Nucleus accumbens (tissue), 56 donors: ENCODE measurements at places on chromosomes 2 and 18.

- no peak for DNase-seq
Measured at GRCh38 chr2:101748000-101748399, 50.5 kb downstream of the MAP4K4 start.

GRCh38 chr2:239339241-239339640 lies 61.6 kb downstream of the HDAC4 start:
- no peak for DNase-seq

- DNase-seq: no peak
Measured at GRCh38 chr18:61702007-61702406, 190.8 kb downstream of the RNF152 start.

GRCh38 chr2:228771315-228771714 lies 499.8 kb downstream of the PID1 start:
- no peak for DNase-seq

DNA sequence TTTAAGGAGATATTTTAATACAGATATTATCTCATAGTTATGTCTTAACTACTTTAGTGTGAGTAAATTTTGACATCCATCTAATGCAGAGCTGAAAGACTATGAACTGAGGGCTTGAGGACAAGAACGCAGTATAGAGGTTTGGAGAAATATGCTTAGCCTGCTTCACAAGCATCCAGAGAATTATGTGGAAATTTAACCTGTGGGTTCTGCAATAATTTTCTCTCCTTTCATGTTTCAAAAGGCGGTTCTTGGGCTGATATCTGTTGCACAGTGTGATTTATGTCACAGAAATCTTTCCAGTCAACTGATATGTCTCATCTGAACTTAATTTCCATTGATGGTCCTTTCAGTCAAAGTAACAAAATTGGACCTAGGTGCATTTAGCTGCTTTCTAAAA lies 371.9 kb upstream of the VRK2 start:
- no peak for DNase-seq

GRCh38 chr2:237413777-237414661 lies at the start of gene COL6A3:
COL6A3 (minus strand) TSS chr2:237414164; CDS start chr2:237396817, 17,347 bp downstream.
- DNase-seq: no peak

- no peak for DNase-seq
Measured at GRCh38 chr2:72924353-72925240, 7.3 kb downstream of the EMX1 start.

DNA sequence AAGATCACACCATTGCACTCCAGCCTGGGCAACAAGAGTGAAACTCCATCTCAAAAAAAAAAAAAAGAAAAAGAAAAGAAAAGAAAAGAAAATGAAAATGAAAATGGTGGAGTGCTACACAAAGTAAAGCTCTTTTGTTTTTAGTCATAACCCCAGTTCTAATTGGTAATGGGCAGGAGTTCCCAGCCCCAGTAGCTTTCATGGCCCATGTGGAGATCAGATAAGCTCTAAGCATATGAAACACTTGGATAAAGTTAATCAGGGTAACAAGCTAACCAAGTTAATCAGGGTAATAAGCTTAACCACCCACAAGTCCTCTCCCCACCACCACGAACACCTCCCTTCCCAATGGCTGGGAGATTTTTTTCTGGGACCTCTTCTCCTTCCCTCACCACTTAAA lies 240.8 kb downstream of the BCL11A start:
- no peak for DNase-seq

GRCh38 chr2:15299904-15300520 lies 261.1 kb downstream of the NBAS start:
- DNase-seq: no peak

DNA sequence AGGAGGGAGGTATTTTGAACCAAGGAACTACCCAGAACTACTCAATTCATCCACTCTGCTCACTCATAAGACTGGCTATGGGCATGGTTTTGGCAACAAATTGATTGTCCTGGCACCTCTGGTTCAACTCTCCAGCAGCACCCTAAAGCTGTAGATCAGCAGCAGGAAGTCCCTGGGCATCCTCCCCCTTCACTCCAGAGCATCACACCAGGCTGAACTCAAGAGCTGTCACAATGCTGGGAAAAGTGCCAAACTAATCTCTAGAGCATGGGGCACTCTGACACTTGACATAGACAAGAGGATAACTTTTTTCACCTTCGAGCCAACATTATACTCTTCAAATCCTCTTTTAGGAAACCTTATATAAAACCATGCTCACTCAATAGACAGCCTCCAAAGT lies 154.1 kb upstream of the RBBP8 start:
- no peak for DNase-seq

- DNase-seq: no peak
Measured at GRCh38 chr2:39059366-39059952, 61.4 kb downstream of the SOS1 start.

DNA sequence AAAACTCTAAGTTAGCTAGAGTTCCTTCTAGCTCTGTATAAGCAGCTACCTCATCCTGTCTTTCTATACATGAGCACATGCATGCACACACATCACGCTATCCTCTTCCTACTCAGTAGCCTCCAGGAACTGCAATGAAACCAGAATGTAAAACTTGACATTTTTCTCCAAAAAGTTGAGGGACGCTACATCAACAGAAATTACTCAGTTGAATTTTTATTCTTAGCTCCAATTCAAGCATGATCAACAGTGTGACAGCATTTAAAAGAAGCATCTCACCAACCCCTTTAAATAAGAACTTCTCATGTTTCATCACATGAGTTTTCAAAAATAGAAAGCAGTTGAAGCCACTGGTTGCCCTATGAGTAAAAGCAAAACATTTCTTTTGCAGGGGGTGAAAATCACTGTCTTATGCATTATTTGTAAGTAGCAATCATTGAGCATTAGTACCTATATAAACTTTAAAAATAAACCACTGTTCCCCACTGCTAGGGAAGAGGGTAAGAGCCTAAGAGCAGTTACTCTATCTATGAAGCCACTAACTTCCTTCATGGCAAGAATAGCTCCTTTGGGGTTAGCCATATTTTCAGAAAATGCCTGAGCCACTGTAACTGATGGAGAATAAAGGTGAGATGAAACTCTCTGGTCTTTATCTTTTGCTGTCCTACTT lies 77.9 kb upstream of the ARL5A start:
- no peak for DNase-seq

- no peak for DNase-seq
Measured at GRCh38 chr2:84832772-84833461, 48.0 kb downstream of the TRABD2A start.

DNA sequence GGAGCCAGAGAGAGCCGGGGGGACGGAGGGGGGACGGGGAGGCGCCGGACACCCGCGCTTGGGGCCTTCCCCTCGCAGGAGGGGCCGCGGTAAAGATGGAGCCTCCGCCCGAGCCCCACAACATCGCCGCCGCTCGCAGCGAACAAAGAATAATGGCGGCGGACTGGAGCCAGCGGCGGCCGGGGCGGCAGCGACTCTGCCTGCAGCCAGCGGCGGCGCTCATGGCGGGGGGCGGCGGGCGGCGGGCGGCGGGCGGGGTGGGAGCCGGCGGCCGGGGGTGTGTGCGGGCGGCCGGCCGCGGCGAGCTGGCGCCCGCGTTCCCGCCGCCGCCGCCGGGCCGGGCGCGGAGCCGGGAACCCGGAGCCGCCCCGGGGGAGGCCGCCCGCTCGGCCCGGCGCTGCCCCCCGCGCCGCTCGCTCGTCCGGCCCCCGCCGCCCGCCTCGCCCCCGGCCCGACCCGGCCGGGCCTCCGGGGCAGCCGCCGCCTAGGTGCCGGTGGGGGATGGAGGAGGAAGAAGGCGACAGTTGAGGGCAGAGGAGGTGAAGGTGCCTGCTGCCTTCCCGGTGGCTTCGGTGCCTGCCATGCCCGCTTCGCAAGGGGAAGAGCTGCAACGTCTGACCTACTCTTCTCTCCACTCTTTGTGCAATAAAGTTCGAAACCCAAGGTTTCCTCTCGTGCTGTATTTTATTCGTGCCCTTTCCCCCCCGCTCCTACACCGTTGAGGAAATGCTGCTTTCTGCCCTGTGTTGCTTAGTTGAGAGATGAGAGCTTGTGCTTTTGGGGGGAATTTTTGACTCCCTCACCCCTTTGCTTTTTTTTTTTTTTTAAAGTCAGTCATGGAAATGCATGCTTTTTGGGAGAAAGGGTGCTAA lies 634 bp downstream of the CREB1 start:
- DNase-seq: peak; percentile 48

DNA sequence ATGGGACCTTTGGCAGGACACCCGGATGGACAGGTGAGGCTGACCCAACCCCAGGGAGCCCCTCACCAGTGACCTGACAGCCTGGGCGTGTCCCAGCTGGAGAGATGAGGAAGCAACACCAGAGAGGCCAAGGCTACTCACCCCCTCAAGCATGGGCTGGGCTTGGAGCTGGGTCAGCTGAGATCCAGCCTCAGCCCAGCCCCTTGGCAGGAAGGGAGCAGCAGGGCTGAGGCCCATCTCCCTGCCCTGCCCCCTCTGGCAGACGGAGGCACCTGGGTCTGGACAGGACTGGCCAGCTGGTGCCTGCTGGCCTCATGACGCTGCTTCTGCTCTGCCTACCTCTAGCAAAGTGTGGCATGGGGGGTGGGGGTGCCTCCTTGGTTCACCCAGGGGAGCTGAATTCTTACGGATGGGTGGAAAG lies 37.8 kb downstream of the HS6ST1 start:
- DNase-seq: no peak

DNA sequence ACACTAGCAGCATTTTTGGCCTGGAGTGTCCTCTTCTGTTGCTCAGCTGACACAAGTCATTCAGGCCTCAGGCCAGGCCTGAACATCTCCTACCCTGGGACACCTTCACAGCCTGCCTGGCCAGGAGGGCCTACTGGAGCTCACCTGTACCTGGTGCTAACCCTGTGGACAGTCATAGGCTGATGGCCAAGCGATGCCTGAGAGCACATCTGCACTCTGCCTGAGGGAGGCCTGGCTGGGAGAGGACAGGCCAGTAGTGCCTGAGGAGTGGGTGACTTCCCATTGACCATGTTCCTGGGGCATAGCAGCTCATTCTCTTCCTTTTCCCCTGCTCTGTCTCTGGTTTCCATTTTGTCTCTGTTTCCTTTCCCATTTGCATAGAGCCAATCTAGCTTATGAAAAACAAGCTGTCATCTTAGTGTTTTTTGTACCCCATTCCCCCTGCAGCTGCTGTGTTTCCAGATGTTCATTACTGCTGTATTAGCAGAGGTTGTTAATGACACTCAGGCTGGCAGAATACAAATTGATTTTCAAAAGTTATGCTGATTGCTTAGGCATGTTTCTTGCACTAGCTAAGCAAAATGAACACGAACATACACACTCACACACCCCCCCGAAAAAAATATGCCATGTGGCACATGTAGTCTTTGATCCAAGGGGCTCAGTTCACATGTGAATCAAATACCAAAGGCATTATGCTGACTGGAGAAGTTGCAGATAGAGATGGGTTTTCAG lies 149.7 kb upstream of the HS6ST1 start:
- DNase-seq: no peak

DNA sequence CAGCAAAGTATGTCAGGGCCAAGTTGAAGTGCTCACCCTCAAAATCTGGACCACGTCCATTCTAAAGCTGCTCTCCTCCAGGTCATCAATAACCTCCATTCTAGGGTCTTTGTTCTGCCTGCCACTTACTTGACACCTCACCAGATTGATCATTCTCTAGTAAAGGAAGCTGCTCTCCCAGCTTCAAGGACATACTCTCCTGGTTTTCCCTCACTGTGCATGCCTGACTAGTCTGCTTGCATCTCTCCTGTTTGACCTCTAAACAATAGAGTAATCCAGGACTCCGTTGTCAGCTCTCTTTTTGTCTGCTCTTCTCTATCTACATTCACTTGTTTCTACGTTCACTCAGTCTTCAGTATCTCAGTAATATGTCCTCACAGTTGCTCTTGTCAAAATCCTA lies 59.1 kb downstream of the FRZB start:
- no peak for DNase-seq

GRCh38 chr18:28411806-28412205 lies 234.9 kb upstream of the CDH2 start:
- no peak for DNase-seq

- no peak for DNase-seq
Measured at GRCh38 chr2:24734741-24735140, 58.5 kb downstream of the PTRHD1 start.

DNA sequence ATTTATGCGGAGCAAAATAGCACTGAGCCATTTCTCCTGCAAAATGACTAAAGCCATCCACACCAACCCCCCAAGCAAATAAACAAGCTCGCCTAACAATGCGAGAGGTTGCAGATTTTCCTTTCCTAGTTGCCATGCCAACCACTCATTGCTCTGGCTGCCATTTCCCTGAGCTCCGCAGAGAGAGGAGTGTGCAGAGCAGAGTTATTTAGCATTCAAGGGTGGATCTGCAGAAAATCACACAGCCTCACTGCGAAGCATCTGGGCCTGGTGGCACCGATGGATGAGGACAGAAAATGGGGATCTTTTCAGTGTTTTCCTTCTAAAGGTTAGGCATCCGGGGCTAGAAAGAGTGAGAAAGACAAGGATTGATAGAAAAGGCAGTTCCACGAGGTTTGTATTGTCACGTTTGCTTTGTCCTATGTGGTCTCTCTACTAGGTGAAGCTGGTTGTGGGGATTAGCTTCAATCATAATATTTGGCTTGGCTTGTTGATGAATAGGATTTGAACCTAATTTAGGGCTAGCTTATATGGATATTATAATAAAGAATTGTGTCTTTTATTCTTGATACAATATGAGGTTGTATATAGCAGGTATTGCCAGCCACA lies 110.2 kb upstream of the UNC80 start:
- DNase-seq: peak; percentile 83

DNA sequence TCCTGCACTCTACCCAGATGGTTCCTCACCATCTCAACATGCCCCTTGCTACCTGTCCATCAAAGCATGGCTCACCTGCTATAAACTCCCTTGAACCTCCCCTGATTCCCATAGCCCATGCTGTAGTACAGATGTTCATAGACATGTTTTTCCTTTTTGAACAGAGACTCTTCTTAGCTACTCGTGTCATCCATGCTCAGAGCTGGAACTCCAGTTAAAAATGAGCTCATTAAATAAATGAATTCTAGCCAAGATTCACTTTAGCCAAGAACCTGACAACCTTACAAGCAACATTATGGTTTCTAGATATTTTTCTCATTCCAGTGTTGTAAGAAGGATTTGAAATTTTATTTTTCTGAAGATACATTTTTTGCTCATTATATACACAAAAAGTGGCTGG lies 65.0 kb downstream of the SCG2 start:
- DNase-seq: no peak

- DNase-seq: no peak
Measured at GRCh38 chr18:64379662-64380061, 230.8 kb upstream of the LINC00305 start.

- no peak for DNase-seq
Measured at GRCh38 chr18:4589056-4589800, 134.1 kb upstream of the DLGAP1 start.

DNA sequence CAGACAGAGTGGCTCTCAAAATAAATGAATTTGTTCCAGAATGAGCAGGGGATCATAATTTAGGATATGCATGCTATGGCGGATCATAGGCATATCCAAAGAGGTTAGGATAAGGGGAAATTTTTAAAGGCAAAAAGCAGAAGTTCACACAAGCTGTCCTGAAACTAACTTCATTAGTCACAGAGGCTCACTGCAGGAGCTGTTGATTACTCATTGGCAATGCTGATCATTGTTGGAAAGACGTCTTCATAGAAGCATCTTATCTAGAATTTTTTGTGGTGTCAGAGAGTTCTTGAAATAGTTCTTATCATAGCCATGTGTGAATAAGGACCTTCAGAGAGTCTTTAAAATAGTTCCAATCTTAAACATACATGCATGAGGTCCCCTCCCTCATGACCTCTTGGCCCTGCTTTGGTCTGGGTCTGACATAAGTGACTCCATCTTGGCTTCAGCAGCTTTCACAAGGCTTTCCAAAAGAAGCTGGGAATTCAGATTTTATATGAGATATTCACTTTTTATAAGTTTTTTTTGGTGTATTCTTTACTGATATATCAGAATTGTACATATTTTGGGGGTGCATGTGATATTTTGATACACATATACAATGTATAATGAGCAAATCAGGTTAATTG lies 7.5 kb upstream of the CCDC195 start:
- DNase-seq: no peak
